ENCODE measurements at places on chromosomes 4 and X.

- DNase-seq = no peak
Measured at GRCh38 chrX:74458736-74459135, 37.4 kb downstream of the SLC16A2 start.

GRCh38 chr4:57109847-57110639 is at the start of gene IGFBP7:
TSS of gene IGFBP7 (minus strand) at chr4:57110385. CDS start at chr4:57110351, 34 bp downstream.
- DNase-seq = no peak

- no peak for DNase-seq
Measured at GRCh38 chr4:140641789-140642439, 73.2 kb upstream of the UCP1 start.

- no peak for DNase-seq
Measured at GRCh38 chrX:12711435-12712040, 79.7 kb upstream of the PRPS2 start.

GRCh38 chr4:120839334-120839973 is 83.1 kb downstream of the PRDM5 start:
- DNase-seq = no peak

- no peak for DNase-seq
Measured at GRCh38 chrX:155333544-155334100, 792 bp downstream of the CLIC2 start.

DNA sequence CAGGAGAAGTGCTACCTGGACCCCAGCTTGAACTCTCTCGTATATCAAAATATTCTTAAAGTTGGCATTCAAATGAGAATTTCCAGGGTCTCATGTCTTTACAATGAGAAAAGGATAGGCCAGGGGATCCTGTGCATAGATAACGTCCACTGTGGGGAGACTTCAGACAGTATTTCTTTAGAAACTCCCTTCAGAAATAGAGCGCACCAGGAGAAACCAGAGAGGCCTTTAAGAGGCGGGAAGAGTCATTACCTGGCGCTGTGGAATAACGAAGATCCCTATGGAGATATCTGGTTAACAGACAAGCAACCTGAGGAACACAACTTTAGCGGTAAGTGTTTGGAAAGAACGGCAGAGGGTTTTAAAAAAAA is 600 bp downstream of the RADX start:
- no peak for DNase-seq

DNA sequence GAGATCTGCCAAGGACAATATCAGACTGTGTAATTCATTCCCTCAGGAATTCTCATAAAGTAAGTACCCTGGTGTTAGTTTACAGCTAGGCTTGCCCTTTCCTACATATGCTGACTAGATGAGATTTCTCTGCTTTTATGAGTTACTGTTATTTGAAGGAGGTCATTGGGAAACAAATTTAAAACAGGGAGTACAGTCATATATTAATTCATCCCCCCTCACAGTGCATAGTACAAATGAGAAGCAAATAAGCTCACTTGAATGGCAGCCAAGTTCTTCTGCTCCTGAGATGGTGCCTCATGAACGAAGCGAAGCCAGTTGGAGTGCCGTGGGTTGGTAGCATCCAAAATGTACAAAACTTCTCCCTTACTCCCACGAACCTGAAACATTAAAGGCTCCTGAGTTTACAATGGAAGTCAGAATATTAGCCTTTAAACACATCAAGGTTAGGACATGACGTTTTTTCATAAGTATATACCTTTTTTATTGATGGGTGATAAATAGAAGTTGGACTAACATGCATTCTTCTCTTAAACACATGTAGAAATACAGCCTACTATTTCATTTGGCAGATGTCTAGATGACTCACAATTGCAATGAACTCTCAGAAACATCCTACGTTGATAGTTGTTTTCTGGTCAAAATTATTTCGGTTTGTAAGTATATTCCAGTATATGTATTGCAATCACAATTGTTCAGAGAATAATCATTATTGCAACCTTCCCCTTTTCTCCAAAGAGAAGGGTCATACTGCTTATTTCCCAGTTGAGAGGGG is 69.2 kb downstream of the PRDM5 start:
- no peak for DNase-seq

DNA sequence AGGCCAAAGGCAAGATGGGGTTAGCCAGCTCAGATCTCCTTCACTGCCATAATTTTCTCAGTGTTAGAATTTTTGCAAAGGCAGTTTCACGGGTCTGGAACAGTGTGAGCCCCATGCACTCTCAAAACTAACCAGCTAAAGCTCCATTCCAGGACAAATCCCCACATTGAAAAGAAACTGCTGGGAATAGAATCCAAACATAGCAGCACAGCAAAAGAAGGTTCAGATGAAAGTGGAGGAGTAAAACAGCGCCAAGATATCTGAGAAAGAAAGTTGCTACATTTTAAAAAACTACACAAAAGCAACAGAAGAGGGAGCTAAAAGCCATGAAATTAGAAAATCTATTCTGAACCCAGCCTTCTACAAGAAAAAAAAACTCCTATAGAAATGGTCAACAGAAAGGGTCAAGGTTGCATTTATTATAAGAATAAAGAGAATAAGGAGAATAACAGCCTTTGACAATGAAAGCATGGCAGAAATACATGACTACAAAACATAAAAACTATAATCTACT is 39.6 kb upstream of the SLC7A3 start:
- no peak for DNase-seq

GRCh38 chr4:40245550-40245949 is 48.7 kb downstream of the RHOH start:
- DNase-seq = no peak

- no peak for DNase-seq
Measured at GRCh38 chr4:155807021-155807420, 48.2 kb downstream of the GUCY1B1 start.

DNA sequence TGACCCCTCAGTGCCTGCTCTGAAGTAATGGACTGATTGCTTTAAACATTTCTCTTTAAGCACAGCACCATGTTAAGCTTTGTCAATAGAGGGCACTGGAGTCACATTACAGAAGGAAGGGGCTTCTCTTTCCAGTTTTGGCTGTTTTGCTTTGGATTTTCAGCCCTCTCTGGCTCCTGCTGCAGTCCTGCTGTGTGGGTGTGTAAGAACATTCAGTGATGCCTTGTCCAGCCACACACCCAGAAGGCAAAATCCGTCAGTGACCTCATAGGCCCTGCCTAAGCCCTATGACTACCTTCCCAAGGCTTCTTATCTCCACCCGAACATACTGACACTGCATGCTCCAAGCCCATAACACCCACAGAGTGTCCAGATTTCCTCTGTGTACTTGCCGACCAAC is 215.3 kb upstream of the CTSO start:
- no peak for DNase-seq

DNA sequence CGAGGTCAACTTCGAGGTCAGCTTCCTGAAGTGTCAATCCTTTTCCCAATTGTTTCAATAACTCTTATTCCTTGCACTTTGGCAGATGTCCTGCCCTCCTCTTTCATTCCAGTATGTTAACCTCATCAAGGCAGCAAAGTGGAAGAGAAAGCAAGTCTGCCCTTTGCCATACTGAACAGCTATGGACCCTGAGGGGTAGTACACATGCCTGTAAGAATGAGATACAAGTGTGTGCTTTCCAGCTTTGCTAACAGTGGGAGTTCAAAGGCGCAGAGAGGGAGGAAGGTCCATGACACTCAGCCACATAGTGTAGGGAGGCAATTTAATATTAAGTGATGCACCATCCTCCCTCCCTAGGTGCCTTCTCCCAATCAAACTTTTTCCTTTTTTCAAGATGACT is 96.4 kb upstream of the ZCCHC13 start:
- no peak for DNase-seq

- DNase-seq = no peak
Measured at GRCh38 chr4:36392024-36392423, 110.6 kb downstream of the DTHD1 start.

DNA sequence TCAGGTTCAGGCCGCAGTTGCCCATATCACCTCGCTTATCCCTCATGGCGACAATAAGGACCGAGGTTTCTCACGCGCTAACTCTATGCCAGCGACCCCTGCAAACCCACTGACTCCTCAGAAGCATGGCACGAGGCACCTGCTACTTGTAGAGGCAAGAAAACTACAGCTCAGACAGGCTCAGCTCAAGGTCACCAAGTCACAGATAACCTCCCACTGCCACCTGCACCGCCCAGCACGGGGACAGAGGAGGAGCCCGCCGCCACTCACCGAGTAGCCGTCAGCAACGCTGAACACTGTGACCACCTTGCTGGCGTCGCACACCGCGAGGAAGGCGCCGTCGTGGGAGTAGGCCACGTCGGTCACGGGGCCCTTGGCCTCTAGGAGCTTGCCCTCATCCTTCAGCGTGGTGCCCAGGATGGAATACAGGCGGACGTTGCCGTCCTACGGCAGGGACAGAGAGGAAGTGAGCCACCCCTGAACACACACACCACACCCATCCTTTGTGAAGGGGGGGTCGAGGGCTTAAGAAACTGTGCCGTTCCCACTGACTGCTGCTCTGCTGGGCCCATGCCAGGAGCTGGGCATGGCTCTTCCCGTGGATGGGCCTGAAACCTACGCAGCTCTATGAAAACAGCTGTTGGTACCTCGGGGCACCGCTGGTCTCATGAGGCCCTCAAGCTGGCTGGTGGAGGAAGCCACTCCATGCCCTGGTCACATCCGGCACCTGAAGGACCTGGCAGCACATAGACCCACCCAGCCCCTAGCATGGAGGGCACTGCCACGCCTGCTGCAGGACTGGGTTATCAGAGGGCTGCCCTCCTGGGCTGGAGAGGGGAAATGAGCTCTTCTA is 38.9 kb downstream of the WDR1 start:
- no peak for DNase-seq

DNA sequence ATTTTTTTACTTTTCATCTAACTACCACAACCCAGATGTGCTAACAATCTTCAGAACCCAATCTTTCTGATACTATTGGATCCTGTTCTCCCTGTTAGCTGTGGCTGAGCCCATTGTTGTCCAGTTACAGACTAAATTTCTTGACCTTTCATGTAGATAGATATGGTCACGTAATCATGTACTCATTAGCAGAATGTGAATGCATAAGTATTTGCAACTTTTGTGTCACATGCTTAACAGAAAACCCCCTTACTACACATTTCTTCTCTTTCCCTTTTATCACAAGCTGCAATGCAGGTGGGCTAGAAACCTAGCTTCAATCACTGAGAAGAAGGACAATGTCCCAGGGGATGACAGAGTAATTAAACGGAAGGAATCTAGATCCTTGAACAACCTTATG is 13.1 kb upstream of the FAM13A start:
- no peak for DNase-seq

GRCh38 chrX:120306630-120307029 is 4.6 kb downstream of the TMEM255A start:
- no peak for DNase-seq

GRCh38 chr4:55318175-55319129 is 27.6 kb upstream of the SRD5A3 start:
- DNase-seq = no peak

DNA sequence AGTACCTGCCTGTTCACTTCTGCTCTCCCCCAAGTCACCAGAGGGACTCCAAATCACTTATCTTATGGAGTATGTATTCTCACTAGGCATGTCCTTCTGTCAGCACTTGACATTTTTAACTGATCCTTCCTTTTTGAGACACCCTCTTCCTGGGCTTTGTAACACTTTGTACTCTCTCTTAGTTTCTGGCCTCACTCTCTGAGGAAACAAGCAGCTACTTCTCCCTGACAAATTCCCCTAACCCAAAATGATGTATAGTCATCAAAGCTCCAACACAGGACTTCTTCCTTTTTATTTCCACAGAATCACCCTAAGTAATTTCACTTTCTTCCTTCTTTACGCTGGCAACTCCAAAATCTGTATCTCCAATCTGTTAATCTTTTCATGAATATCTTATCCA is 101.8 kb downstream of the ARAP2 start:
- DNase-seq = no peak

- no peak for DNase-seq
Measured at GRCh38 chr4:77398256-77398655, 207.4 kb upstream of the CXCL13 start.

- DNase-seq = no peak
Measured at GRCh38 chr4:12852338-12853307, 631.5 kb downstream of the RAB28 start.

DNA sequence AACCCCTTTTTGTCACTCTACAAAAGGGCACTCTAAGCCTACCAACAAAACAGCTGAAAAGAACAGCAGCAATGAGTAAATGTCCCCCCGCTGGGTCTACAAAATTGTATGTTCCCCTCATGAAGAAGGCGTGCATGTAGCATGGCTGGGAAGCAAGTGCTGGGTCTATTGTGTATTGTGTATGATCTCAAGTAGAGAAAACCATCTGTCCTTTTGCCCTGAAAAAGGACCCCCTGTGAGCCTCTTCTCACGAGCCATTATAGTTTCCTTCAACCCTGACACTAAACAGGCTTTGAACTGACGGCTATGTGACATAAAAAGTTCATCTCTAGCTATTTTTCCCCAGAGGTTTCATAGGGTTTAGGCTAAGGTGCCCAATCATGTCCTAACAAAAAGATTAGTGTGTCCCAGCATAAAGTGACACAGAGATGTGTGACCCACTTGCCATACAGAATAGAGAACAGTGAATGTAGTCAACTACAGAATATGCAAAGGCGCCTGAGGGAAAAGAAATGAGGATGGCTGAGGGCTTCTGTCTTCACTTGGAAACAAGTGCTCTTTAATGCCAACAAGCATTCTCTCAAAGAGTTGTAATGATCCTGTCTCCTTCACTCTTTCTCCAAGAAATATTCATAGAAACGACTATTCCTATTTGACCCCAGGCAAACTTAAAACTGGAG is 27.3 kb downstream of the COL25A1 start:
- DNase-seq = no peak

DNA sequence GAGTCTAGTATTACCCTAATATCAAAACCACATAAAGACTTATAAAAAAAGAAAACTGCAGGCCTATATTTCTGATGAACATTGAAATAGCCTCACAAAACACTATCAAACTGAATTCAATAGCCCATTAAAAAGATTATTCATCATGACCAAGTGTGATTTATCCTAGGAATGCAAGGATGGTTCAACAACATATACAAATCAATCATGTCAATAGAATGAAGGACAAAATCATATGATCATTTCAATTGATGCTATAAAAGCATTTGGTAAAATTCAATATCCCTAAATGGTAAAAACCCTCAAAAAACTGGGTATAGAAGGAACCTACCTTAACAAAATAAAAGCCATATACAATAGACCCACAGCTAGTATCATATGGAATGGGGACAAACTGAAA is 797.9 kb upstream of the INTU start:
- DNase-seq = no peak

GRCh38 chrX:101229170-101229569 is 9.6 kb downstream of the DRP2 start:
- DNase-seq = no peak

- no peak for DNase-seq
Measured at GRCh38 chr4:36283912-36284465, 2.6 kb downstream of the DTHD1 start.

GRCh38 chr4:3721627-3722026 is 44.6 kb upstream of the ADRA2C start:
- no peak for DNase-seq

GRCh38 chr4:86294883-86295282 is 65.0 kb downstream of the MAPK10 start:
- DNase-seq = no peak

DNA sequence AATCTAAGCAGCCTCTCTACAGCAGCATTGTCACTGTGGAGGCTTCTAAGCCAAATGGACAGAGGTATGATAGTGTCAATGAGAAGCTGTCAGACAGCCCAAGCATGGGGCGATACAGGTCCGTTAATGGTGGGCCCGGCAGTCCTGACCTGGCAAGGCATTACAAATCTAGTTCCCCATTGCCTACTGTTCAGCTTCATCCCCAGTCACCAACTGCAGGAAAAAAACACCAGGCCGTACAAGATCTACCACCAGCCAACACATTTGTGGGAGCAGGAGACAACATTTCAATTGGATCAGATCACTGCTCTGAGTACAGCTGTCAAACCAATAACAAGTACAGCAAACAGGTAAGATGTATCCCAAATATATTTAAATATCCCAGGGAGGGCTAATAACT is 4.1 kb downstream of the PCDH7 start:
- DNase-seq = no peak
